ENCODE measurements at places on chromosomes 2 and 18.

GRCh38 chr2:134758633-134759032, 39.8 kb upstream of the TMEM163 start:
- no peak for DNase-seq

DNA sequence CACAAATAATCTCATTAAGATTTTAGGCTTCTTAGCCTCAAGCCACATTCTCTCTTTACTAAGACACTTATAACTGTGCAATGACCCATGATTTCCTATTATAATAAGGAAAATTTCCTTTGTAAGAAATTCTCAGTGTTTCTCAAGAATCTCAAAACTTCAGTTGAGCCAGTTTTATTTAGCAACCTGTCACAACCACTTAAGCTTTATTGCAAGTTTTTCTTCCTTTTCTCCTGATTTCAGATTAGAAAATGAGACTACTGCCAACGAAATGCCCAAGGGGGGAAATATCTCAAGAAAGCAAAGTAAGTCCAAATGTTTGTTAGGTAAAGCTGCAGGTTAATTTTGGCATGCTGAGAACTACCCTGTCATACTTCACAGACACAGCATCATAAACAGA, 178.5 kb downstream of the THADA start:
- no peak for DNase-seq

- no peak for DNase-seq
Measured at GRCh38 chr2:32427672-32428610, 71.1 kb downstream of the BIRC6 start.

- DNase-seq = no peak
Measured at GRCh38 chr2:61244694-61245093, 82.7 kb downstream of the C2orf74 start.

DNA sequence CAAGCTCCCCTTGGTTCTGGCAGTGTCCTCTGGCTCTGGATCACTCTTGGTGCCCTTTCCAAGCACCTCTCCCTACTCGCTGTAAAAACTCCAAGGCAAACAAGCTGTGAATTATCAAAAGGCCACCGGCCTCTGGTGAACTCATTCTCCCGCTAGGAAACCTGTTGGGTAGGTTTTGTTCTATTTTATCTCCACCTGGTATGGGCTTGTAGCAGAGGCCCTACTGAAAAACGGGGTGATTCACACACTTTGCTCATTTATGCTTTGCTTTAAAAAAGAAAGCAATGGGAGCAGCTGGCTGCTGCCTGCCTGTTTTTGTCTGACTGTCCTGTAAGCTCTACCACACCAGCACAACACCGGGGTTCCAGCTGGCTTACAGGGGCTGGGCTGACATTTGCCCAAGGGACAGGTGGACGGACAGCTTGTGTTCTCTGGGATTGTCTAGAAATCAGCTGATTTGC, 56.8 kb downstream of the SH3BP4 start:
- DNase-seq = no peak

DNA sequence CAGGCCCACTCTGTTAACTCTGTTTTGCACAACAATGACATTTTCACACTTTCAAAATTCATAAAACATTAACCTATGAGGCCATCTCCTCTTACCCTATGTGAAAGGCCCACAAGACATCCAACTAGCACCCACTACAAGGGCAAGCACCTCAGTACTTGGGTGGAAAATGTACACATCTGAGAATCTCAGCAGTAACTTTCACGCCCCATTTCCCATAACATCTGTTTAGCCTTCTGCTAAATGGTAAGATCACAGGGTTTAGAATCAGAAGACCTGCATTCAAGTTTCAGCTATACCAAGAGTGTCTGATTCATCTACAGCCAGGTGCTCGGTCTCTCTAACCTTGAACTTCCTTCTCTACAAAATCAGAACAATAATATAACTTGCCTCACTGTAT, 89.2 kb downstream of the SP100 start:
- DNase-seq = no peak

DNA sequence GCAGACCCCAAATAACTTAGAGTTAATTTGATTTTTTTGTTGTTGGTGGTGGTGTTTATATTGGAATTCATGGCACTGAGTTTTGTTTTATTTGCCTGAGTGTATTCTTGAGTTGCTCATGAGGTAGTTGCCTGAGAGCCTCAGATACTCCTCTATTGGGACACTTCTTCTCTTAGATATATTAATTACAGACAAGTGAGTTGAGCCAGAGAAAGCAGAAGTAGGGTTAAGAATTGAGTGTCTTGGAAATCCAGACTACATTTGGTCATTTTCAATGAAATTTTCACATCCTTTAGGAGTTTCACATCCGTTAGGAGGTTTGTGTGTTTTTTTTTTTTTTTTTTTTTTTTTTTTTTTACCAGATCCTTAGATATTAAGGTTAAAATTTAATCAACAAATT, 29.0 kb downstream of the FMNL2 start:
- no peak for DNase-seq
